ENCODE measurements at places on chromosomes 11 and 22. TPM values are rescaled to one million over a fixed set of nuclear protein-coding genes. Genes with fewer than 3 reads are reported as not detected.
A peak's percentile ranks its signal among the peaks of the same experiment; 100 is the strongest.

DNA sequence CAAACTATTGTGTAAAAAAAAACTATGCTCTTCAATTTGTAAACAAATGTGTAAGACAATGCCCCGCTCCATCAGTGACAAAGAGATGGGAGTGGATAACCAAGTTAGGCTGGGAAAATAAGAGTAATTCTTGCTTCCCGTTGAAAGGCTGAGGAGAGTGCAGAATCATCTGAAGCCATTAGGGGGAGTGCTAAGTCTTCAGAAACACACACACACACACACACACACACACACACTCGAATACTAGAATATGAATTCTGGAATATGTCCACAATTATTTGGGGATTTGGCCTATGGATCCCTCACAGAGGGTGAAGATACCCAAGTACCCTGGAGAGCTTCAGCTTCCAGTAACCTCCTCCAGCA is 27.8 kb upstream of the ROBO3 start:
- DNase-seq, result peak; percentile 84

DNA sequence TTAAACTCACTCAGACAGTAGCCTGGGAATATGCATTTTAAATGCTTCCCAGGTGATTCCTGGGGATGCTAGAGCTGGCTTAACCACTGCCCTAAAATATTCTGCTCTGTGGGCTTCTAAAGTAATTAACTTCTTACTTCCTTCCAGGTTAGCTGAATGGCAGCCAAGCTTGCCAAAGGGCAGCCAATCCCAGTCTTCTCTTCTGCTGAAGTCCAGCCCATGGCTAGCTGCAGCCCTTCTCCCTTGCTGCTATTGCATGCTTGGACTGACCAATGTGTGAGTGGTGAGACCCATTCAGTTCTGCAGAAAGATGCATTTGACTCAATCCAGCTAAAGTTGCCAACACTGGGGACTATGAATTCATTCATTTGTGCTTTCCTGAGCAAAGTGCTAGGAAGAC is 411.9 kb downstream of the SOX6 start:
- no peak for DNase-seq

DNA sequence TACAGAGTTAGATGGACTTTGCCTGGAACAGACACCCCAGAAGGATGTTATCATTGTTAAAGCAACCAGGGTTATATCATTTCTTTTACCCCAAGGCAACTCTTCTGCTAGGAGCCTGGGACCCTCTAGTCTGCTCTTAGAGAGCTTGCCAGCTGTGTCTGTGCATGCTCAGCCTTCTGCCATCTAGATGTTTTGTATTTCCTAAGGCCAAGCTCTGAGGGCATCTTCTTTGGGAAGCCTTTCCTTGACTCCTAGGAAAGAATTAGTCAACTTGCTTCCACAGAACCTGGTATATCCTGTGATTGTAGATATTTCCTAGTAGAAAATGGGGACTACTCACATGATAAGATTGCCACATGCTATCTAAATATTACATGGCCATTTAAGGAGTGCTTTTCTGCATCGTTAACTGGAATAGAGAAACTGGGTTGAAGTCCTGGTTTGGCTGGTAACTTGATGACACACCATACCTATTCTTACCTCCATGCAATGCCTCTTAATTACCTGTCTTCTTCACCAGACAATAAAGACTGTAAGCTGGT is 87.6 kb downstream of the STIM1 start:
- DNase-seq, result no peak

- DNase-seq, result no peak
Measured at GRCh38 chr11:76820184-76820566, 37.0 kb downstream of the TSKU start.

DNA sequence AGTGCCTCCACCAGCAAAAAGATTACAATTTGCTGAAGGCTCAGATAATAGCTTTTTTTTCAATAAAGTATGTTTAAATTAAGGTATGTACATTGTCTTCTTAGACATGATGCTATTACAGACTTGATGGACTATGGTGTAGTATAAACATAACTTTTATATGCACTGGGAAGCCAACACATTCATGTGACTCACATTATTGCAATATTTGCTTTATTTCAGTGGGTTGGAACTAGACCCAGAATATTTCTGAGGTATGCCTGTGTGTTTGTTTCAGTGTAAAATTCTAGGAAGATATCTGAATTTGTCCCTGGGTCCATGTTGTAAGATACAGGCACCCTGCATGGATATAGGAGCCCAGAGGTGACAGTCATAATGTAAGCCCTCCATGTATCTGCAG is 120.0 kb upstream of the BDNF start:
- no peak for DNase-seq

The GPHA2 gene
- polyA plus RNA-seq, result 0.99 TPM

Measured in kidney (tissue), 22 donors.